AG08395 (cell line): ENCODE measurements at places on chromosomes 5 and 9.

- peak; percentile 46 for DNase-seq
Observed at GRCh38 chr9:134809826-134810225, 70.8 kb upstream of the FCN2 start.

GRCh38 chr9:18776836-18777820 lies 255.9 kb downstream of the SAXO1 start:
- DNase-seq, result no peak

GRCh38 chr5:38451074-38451725 lies 105.2 kb downstream of the LIFR start:
- DNase-seq, result peak; percentile 25

DNA sequence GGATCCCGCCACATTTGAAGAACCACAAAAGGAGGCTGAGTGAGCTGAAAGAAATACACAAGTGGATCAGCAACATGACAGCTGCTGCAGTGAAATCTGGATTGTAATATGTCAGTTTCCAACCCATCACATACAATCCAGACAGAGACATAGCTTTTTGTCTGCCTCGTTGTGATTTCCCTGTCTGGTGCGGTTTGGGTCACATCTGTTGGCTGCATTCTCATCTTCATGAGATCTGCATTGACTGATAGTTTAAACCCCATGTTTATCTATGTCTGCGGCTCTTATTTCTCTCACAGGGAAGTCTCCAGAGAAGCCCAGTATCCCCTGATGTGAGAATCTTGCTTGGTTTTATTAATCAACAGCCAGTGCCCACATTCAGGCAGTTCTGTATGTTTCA lies 403.1 kb upstream of the ZNF608 start:
- DNase-seq, result no peak

- DNase-seq, result peak; percentile 71
Observed at GRCh38 chr9:121271368-121272341, 3.7 kb downstream of the GSN start.

- DNase-seq, result no peak
Observed at GRCh38 chr5:55037890-55038289, 13.8 kb downstream of the GZMK start.

DNA sequence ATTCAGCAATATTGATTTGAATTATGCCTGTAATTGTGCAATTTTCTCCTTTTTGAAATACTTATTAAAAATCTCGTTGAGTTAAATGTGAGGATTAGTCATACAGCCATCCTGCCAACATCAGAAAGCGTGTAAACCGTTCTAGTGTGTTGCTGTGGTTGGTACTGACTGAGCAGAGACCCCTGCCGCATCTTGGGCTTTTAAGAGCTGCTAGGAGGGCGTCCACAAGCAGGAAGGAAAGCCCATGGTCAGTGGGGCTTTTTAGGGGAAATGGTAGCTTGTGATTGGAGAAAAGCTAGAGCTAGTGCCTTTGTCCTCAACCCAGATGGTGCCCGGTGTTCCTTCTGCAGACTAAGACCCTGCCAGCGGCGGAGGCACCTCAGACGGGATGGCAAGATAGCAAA lies 1.3 kb downstream of the SDHA start:
- DNase-seq, result no peak

GRCh38 chr5:88673253-88674105 lies 209.5 kb downstream of the MEF2C start:
- DNase-seq, result no peak

DNA sequence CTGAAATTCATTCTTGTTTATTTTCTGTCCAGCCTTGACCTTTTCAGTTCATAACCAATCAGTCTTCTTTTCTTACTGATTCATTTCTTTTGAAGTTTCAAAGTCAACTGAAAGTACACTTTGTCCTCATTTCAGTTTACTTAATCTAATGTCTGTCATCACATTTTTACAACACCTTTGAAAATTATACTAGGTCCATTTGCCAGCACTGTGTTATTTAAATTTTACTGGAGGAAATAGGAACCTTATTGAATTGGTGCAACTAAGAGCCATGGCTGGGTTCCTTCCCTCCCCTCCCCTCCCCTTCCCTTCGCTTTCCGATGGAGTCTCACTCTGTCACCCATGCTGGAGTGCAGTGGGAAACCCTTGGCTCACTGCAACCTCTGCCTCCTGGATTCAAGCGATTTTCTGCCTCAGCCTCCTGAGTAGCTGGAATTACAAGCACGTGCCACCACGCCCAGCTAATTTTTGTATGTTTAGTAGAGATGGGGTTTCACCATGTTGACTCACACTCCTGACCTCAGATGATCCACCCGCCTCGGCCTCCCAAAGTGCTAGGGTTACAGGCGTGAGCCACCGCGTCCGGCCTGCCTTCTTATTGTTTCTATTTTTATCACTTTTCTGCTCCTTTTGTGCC lies 6.3 kb downstream of the RMI1 start:
- DNase-seq, result no peak

DNA sequence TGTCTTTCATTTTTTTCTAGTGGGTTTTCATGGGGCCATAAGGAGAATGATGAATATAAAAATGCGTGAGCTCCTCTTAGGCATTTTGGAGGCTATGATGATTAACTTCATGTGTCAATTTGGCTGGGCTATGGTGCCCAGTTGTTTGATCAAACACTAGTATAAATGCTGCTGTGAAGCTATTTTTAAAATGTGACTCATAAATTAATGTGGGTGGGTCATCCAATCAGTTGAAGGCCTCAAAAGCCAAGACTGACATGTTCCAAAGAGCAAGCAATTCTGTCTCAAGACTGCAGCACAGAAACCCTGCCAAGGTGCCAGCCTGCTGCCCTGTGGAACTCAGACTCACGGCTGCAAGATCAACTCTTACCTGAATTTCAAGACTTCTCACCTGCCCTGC lies 24.4 kb upstream of the ICE1 start:
- DNase-seq, result no peak

DNA sequence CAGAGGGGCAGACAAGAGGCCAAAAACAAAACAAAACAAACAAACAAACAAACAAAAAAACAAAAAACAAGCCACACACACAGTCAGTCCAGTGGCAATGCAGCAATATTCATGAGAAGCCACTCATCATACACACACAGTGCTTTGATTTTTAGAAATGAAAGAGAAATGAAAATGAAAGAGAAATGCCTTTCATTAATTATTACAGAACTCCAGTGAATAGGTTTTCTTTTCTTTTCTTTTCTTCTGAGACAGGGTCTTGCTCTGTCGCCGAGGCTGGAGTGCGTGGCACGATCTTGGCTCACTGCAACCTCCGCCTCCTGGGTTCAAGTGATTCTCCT lies 36.9 kb downstream of the SPRY4 start:
- DNase-seq, result no peak

GRCh38 chr9:84667571-84668195 lies 1.8 kb upstream of the NTRK2 start:
- no peak for DNase-seq

DNA sequence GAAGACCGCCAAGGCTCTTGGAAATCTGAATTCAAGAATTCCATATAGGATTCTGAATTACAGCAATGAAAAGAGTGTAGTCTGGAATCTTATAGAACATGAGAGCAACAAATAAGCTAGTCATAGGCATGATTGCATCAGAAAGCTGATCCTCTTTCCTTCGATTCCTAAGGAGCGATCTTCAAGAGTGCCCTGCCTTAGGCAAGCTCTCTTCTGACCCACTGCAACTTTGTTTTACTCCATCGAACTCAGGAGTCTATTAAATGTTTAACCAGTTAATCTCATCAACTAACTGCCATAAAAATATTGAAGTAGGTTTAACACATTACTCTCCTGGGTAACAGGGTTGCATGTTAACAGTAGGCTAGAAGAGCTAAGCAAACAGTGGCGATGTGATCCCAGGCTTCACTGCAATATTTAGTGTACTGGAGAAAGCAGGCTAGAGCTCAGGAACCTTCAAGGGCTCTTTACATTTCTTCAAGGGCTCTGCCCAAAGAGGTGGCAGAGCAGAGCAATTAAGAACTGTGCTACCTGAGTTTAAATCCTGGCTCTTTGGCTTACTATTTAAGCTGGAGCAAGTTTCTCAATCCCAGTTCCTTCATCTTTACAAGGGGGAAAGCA lies 146.3 kb downstream of the RORB start:
- no peak for DNase-seq

DNA sequence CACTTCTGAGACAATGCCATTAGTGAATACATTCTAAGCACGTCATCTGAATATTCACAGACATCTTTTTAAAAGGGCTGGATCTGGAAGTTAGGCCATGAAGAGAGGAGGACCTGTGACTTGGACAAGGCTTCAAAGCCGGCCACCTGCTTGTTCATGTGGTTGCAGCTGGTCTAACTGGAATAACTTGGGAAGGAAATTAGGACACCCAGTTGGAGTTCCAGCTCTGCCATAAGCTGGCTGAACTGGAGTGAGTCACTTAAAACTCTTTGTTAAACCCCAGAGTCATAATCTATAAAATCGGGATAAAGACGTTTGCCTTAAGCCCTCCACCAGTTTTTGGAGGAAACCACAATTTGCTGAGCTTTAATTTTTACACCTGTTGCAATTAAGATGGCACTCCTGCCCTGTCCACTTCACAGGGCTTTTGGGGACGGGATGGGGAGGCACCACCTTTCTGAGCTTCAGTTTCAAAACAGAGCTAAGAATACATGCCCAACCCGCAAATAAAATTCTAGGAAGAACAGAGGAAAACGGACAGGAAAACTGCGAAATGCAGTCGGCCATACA lies 536 bp upstream of the STX17 start:
- no peak for DNase-seq

GRCh38 chr5:153159616-153160015 lies 330.9 kb upstream of the GRIA1 start:
- DNase-seq, result peak; percentile 62

DNA sequence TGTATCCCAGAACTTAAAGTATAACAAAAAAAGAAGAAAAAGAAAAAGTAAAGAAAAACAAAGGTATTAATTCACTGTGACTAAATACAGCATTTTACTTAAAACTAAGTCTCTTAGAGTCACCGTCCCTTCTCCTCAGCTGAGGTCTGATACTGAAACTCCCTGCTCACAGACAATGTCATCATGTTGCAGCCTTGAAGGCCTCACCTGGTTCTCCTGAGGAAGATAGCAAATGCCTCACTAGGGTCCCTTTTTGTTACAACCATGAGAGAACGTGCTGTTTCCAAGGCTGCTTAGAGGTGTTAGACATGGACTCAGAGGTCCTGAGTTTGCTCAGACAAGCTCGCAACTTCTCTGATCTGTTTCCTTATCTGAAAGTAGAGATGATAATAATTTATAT lies 357.2 kb downstream of the MTRR start:
- no peak for DNase-seq

- DNase-seq, result no peak
Observed at GRCh38 chr5:124043456-124043855, 531.5 kb downstream of the CSNK1G3 start.

- no peak for DNase-seq
Observed at GRCh38 chr5:75744355-75744754, 27.1 kb upstream of the POC5 start.

DNA sequence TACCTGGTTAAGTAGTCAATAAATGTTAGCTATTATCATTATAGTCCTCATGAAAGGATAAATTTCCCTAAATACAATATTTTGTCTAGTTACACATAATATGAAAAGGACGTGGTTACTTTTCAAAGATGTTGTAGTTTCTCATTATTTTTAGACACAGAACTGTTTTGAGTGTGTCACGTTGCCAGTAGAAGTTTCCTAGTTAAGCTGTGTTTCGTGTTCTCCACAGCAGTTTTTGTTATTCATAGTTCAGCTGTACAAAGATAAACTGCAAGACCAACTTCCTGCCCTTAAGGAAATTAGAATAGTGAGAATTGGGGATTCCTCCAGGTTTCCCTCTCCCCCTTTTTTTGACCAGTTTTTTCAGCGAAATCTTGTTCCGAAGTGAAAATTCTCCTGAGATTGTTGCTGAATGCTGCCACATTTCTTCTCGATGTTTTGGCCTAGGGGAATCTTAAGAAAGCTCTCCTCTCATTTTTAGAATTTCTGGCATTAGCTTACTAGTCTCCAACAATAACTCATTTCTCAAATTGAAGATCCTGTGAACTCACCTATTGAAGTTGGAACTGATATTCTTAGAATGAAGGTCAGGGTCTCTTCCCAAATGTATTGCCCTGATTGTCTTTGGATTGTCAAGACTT lies 176.1 kb downstream of the PAM start:
- no peak for DNase-seq

GRCh38 chr9:86708918-86709835 lies 238.1 kb downstream of the GAS1 start:
- DNase-seq, result peak; percentile 65

GRCh38 chr9:124285903-124286291 lies 28.1 kb downstream of the NEK6 start:
- peak; percentile 91 for DNase-seq

DNA sequence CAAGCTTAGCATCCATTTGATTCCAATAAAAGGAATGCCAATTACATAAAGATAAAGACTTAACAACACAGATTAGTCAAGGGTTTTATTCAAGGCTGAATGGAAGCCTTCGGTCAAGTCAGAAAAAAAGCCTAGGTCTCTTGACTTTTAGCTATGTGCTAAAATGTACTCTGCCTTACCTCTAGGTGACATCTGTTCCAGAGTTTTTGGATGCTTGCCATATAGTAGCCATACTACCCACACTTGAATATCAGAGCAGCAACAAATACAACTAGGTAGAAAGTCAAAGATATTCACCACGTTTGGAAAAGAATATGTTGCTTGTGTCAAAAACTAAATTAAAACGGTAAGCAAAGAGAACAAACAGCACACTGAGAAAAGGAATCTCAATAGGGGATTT lies 484.7 kb downstream of the ELAVL2 start:
- no peak for DNase-seq

GRCh38 chr5:172050080-172050479 lies 43.6 kb upstream of the FBXW11 start:
- DNase-seq, result no peak

GRCh38 chr5:139562847-139563246 lies 1.7 kb downstream of the UBE2D2 start:
- no peak for DNase-seq

DNA sequence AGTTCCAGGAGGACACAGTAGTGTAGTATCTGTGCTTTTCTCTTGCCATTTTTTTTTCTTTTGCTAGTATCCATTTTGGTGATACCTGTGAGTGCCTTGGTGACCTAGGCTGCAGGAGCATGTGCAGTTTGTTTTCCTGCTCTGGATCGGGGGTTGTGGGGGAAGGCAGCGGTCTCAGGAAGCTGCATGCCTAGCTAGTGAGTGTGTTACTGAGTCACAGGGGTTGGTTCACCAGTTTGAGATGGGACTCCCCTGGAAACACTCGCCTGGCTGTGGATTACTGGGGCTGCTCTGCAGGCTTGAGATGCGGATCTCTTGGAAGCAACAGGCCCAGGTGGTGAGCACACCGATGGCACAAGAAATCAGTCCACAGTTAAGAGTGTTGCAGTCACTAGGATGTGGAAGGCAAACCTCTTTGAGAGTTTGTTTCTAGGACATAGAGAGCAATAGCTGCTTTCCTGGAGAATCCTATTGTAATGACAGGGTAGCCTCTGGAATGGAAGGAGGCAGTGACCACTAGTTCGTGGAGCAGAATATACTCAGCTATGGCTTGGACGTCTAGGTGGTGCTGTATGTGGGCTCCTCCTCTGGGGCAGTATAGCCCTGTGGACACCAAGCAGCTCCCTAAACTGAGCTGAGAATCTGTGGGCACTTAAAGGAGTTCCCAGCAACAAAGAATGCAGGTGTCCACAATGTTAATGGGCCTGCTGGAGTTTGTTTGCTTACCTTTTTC lies 20.0 kb upstream of the SPATA31E1 start:
- peak; percentile 76 for DNase-seq
